T-cell (primary cell): ENCODE measurements at places on chromosomes 12 and 14.

GRCh38 chr14:74906925-74907521, 16.0 kb downstream of the RPS6KL1 start:
- DNase-seq, result no peak

GRCh38 chr12:106332536-106332935, 25.0 kb upstream of the POLR3B start:
- no peak for DNase-seq

DNA sequence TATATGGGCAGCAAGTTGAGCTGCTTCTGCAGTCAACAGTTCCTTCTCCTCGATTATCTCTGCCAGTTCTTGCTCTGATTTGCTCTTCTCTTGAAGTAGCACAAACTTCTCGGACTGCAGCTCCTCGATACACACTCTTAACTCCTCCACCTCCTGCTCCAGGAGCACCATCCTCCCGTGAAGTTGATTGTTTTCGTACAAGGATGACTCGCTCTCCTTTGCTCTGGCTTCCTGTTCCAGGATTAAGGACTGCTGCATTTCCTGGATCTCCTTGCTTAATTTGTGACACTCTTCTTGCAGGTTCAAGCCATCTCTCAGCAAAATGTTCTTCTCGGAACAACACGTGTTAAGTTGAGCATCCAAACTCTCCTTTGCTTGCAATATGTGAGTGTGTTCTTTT, 56.2 kb upstream of the VPS33A start:
- DNase-seq, result no peak

GRCh38 chr12:11242656-11243055, 26.9 kb downstream of the PRB3 start:
- DNase-seq, result no peak

- no peak for DNase-seq
Measured at GRCh38 chr14:64394977-64395633, 7.0 kb downstream of the MTHFD1 start.

DNA sequence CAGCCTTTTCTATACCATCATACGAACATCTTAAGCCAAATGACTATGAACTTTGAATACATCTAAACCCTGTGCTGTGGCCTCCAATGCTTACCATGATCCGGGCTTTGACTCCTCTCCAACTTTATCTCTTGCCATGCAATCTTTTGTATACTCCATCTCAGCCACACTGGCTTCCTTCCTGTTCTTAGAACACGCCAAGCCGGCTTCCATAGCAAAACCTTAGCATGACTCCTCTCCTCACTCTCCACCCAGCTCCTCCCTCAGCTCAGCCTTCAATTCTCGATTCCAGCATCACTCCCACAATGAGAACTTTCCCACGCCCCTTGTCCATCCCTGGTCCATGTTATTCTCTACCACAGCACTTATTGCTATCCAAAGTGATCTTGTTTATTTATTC, 228.3 kb downstream of the NTF3 start:
- no peak for DNase-seq

DNA sequence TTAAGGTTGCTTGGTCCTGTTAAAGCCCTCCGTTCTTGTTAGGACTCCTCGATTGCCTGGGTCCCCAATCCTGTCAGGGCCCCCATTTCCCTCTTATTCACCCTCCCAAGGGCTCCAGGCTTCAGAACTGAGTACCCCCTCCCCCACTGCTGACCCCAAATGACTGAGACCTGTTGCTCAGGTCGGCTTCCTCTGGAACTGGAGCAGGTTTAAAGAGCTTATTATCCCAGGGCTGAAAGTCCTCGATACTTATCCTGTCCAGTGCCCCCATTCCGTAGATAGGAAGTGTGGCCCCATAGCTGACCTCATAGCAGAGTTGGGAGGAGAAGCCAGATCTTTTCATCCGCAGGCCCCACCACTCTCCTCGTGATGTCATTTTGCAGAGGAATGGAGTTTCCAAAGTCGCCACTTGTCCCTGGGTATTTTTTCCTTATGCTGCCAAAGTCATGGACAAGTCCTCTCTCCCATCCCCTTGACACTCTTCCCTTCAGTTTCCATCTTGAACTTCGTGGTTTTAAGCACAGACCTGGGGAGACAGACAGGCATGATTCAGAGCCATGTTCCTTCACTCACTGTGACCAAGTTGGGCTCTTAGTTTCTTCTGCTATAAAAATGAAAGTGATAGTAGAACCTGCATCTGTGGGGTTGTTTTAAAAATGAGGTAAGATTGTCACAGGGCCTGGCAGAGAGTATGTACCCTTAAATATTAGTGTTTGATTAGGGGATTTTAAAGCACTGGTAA, 1.2 kb downstream of the USP30 start:
- DNase-seq, result peak; percentile 27

DNA sequence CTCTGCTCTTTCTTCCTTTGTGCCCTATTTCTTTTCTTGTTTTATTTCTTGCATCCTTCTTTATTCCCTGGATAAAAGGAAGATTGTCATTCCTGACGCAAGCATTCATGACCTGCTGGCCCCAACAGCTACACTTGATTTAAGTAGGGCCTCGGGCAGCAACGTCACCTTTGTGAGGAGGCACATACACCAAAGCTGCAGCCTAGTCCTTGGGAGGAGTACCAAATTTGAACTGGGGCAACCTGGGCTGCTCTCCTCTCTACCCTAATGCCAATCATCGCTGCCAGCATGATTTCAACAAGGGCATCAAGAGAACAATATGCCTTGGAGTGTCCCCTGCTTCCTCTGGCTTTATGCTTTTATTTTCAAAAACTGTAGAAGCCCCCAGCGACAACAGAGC, 76.4 kb downstream of the C12orf50 start:
- no peak for DNase-seq

GRCh38 chr12:123229051-123229450, 3.9 kb downstream of the MPHOSPH9 start:
- no peak for DNase-seq

DNA sequence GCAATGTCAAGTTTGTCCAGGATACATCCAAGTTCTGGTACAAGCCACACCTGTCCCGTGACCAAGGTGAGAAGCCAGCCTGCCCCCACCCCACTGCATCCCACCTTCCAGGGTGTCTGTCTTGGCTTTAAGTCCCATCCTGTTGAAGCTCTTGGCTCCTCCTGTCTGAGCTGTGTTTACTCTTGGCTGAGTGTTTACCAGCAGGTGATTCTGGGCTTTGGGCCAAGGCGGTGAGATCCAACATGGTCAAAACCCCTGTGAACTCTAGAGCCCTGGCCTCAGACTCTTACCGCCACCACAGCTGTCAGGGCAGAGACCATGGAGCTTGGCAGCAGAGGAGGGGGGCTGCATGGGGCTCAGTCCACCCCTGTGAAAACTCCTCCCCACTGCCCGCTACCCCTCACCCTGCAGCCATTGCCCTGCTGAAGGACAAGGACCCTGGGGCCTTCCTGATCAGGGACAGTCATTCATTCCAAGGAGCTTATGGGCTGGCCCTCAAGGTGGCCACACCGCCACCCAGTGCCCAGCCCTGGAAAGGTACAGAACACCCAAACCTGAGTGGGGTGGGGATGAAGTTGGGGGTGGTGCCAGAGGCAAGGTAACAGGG, 11.6 kb downstream of the TNS2 start:
- DNase-seq, result no peak

- DNase-seq, result no peak
Measured at GRCh38 chr12:1226951-1227350, 235.9 kb downstream of the ERC1 start.

GRCh38 chr14:59601056-59601455, 24.4 kb upstream of the CCDC175 start:
- no peak for DNase-seq

GRCh38 chr14:63677891-63678379, 36.3 kb upstream of the WDR89 start:
- DNase-seq, result no peak

GRCh38 chr14:36664322-36665193, 2.9 kb downstream of the PAX9 start:
- DNase-seq, result no peak

- no peak for DNase-seq
Measured at GRCh38 chr14:97762386-97762785, 965.2 kb downstream of the VRK1 start.

- no peak for DNase-seq
Measured at GRCh38 chr14:67528276-67528675, 4.8 kb upstream of the PLEKHH1 start.

GRCh38 chr12:10030446-10030845, at the start of gene CLEC9A:
TSS of gene CLEC9A (plus strand) at chr12:10030682. CDS start at chr12:10052688, 22,006 bp downstream.
- no peak for DNase-seq

DNA sequence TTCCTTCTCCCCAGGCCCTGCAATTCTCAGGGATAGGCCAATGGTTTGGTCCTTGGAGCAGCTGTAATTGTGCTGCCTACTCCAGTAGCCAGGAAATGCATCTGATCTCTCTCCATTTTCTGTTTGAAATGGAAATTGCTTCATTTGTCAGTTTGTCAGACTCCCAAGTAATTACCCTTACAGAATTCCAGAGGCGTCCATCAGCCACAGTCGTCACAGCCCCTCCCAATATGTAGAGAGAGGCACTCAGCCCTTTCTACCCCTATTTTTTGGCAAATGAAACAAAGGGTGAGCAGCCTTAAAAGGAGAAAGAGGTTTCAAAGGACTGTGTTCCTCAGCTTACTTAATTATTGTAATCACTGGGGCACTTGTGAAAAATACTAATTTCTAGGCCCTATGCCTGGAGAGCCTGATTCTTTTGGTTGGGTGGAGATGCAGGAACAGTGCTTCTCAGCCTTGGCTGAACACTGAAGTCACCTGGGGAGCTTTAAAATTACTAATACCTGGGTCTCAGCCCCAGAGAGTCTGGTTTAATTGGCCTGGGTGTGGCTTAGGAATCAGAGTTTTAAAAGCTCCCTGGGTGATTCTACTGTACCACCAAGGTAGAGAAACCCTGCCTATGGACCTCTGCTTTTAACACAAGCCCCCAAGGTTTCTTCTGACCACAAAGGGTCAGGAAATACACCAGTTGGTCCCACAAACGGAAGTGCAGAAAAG, 190.0 kb downstream of the EMP1 start:
- no peak for DNase-seq

GRCh38 chr12:52496054-52496453, 3.0 kb upstream of the KRT6A start:
- DNase-seq, result no peak

GRCh38 chr12:23349564-23349963, 599.9 kb downstream of the SOX5 start:
- no peak for DNase-seq

DNA sequence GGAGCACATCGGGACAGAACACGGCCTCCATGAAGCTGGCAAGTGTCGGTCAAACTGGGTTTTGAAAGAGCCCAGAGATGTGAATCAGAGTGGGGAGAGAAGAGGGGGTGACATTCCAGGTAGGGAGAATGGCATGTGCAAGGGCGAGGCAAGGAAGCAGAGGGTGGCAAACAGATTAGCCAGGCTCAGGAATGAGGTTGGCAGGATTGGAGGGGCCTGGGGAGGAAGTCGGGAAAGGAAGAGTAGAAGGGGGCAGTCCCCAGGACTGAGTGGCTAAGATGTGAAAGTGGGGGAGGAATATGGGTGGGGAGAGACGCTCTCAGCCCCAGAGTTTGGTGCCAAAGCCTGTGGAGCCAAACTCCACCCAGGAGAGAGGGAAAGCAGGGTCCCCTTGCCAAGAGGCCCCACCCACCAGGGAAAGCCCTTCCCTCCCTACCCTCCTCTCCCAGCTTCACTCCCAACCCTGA, 5.5 kb upstream of the HDAC7 start:
- DNase-seq, result no peak

GRCh38 chr14:69921052-69921451, 41.8 kb downstream of the SMOC1 start:
- DNase-seq, result no peak

GRCh38 chr12:6530576-6531260, 3.6 kb upstream of the GAPDH start:
- no peak for DNase-seq

DNA sequence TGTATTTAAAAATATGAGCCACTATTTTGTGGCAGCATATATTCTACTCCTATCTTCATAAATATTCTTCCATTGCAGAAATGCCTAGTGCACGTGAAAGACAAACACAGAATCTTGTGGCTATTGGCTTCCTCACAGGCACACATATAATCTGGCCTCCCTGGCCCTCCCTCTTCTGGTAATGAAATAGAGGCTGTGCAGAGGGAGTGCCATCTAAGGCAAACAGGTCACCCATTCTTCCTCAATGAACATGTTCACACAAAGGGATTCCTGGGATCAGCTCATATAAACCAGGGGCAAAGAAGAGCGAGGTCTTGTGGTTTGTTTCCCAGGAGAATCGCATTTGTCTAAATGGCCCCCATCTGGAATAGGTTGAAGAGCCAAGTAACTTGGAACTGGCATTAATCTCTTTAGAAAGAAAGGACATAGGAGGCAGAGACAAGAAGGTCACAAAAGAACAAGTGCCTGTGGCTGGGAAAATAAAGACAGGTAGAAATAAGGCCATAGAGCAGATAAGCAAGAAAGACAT, 171.6 kb upstream of the PTPRQ start:
- DNase-seq, result no peak

DNA sequence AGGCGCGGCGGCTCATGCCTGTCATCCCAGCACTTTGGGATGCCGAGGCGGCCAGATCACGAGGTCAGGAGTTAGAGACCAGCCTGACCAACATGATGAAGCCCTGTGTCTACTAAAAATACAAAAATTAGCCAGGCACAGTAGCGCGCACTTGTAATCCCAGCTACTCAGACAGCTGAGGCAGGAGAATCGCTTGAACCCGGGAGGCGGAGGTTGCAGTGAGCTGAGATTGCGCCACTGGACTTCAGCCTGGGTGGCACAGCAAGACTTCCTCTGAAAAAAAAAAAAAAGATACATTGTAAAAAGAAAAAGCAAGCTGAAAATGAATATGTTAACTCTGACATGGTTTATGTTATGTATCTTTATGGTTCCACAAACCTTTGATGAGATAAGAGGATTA, 33.6 kb downstream of the RPGRIP1 start:
- no peak for DNase-seq

DNA sequence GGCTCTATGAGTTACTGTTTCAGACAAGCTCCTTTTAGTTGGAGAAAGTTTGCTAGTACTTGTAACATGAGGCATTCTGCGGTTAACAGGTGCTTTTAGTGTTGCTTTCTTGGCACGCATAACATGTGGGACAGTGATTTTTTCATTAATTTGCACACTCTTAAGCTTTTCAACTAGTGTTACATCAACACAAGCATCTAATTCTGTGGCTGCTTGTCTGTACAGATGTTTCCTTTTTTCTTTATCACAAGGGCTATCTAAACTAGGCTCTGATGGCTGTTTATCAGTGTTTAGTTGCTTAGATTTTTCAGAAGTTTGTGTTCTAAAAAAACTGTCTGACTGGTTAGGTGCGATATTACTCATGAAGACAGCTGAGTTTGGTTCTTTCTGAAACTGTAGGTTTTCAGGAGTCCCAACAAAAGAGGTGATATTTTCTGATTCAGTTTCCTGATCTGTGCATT, 120.1 kb downstream of the RALGAPA1 start:
- DNase-seq, result no peak

DNA sequence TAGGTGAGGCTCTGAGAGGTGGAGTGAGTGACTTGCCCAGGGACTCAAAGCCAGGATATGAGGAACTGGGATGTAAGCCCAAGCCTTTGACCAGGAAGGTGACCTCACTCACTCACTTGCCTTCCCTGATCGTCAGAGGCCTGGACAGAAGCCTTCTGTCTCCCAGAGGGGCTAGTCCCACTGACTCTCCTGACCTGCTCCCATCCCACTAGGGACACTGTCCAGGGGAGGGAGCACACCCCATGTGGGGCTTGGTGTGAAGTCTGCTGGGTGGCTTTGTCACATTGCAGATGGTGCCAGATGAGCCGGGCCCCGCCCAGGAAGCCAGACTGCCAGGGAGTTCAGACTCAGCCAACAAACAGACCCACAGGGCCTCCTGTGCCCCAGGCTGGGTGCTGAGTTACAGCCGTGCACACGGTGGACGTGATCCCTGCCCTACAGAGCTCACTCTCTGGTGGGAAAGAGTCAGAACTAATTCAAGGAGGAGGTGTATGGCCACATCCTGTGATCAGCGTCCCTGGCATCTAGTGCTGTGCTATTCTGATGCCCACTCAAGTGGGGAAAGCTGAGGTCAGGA, 28.3 kb downstream of the MMAB start:
- DNase-seq, result peak; percentile 6
